ENCODE measurements at places on chromosomes 7 and 10.

- no peaks in the 10 kb centered on the region for H3K27me3 ChIP-seq
- H3K4me3 ChIP-seq = no peak overlapping the region
- no peak for DNase-seq
- H3K4me1 ChIP-seq = no peaks in the 10 kb centered on the region
Measured at GRCh38 chr7:111264111-111264868, 173.4 kb downstream of the LRRN3 start.

- no peak overlapping the region for H3K27ac ChIP-seq
- H3K36me3 ChIP-seq = no peaks in the 10 kb centered on the region
- DNase-seq = no peak
- H3K27me3 ChIP-seq = no peaks in the 10 kb centered on the region
- no peak overlapping the region for H3K4me3 ChIP-seq
- H3K4me1 ChIP-seq = peaks cover 15% of the 10 kb centered on the region
Measured at GRCh38 chr7:90817846-90818245, 221.7 kb downstream of the CDK14 start.

- H3K4me3 ChIP-seq = no peak overlapping the region
- no peak for DNase-seq
- H3K4me1 ChIP-seq = no peaks in the 10 kb centered on the region
- no peak overlapping the region for H3K27ac ChIP-seq
- no peaks in the 10 kb centered on the region for H3K36me3 ChIP-seq
- H3K27me3 ChIP-seq = no peaks in the 10 kb centered on the region
Measured at GRCh38 chr10:91287276-91287675, 66.8 kb downstream of the PCGF5 start.

- no peak overlapping the region for H3K27ac ChIP-seq
Measured at GRCh38 chr10:89248990-89249389, 2.6 kb downstream of the LIPA start.

DNA sequence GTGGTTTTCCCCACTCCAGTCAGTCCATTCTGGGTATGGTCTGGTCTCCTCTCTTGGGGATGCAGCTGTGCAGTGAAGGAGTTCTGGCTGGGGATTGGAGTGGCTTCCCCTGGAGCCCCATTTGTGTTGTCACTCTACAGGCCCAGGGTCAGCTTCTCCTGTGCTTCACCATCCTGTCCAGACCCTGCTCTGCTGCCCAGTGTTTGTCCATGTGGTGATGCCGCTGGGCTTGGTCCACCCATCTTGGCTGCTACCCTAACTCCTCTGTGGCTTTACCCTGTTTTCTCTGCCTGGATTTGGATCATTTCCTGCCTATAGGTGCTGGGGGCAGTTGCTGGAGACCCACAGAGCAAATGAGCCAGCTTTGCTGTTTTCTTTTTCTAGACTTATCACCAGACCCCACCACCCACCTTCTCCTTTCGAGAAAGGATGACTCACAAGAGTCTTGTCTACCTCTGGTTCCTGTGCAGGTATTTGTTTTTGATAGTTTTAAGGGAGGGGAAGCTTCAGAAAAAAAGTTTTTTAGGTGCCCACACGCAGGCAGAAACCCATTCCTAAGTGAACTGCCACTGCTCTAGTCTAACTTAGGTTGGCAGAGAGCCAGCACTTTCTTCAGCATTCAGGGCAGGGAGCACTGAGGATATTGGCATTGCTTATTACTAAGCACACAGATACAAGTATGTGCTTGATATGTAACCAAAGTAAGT is 8.5 kb downstream of the ZDHHC16 start:
- H3K27ac ChIP-seq = no peak overlapping the region
- DNase-seq = peak; percentile 59
- H3K27me3 ChIP-seq = no peaks in the 10 kb centered on the region
- peaks cover 22% of the 10 kb centered on the region for H3K36me3 ChIP-seq

DNA sequence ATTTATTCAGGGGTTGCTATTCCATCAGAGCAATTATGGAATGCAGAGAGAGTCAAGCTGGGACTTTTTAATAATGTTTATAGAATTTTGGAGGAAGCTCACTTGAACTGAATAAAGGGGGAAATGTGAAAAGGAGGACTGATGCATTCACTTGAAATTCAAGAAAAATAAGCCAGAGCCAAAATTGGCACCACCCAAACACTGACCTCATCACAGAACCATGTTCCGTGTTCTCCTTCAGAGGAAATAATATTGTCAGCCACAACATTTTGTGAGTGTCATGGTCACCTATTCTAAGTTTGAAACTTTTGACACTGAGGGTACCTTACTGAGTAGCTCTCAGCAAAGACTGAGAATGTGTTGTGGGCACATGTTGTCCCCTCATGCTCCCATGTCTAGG is 207.0 kb downstream of the ANK3 start:
- no peak overlapping the region for H3K4me3 ChIP-seq
- no peaks in the 10 kb centered on the region for H3K27me3 ChIP-seq
- no peak for DNase-seq
- H3K27ac ChIP-seq = no peak overlapping the region

DNA sequence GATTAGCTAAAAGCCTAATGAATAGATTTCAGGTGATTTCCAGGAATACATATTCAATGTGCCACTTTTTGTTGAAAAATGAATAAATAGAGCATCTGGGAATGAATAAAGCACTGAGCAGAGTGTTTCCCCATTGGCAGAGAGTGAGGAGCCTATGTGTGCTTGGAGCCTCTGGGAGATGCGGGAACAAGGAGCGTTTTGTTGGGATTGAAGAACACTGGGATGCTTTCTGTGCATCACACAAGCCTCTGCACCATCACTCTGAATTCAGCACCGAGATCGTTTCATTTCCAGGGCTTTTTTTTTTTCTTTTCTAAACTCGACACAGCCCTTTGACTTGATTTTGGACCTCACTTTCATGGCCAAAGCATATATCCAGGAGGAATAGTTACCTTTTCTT is 111.4 kb downstream of the BAMBI start:
- H3K27ac ChIP-seq = no peak overlapping the region
- no peaks in the 10 kb centered on the region for H3K4me1 ChIP-seq
- H3K36me3 ChIP-seq = no peaks in the 10 kb centered on the region
- DNase-seq = no peak

GRCh38 chr7:101943889-101944600 is 126.6 kb downstream of the CUX1 start:
- no peaks in the 10 kb centered on the region for H3K27me3 ChIP-seq
- DNase-seq = no peak
- H3K27ac ChIP-seq = no peak overlapping the region
- no peak overlapping the region for H3K4me3 ChIP-seq
- H3K4me1 ChIP-seq = peaks cover 33% of the 10 kb centered on the region

GRCh38 chr10:86304436-86304835 is 62.2 kb downstream of the GRID1 start:
- H3K27ac ChIP-seq = no peak overlapping the region
- no peaks in the 10 kb centered on the region for H3K4me1 ChIP-seq
- no peak for DNase-seq
- no peaks in the 10 kb centered on the region for H3K36me3 ChIP-seq

- no peak overlapping the region for H3K27ac ChIP-seq
- H3K4me3 ChIP-seq = no peak overlapping the region
- no peaks in the 10 kb centered on the region for H3K4me1 ChIP-seq
- no peaks in the 10 kb centered on the region for H3K36me3 ChIP-seq
Measured at GRCh38 chr7:122442929-122443328, 138.4 kb upstream of the FEZF1 start.

DNA sequence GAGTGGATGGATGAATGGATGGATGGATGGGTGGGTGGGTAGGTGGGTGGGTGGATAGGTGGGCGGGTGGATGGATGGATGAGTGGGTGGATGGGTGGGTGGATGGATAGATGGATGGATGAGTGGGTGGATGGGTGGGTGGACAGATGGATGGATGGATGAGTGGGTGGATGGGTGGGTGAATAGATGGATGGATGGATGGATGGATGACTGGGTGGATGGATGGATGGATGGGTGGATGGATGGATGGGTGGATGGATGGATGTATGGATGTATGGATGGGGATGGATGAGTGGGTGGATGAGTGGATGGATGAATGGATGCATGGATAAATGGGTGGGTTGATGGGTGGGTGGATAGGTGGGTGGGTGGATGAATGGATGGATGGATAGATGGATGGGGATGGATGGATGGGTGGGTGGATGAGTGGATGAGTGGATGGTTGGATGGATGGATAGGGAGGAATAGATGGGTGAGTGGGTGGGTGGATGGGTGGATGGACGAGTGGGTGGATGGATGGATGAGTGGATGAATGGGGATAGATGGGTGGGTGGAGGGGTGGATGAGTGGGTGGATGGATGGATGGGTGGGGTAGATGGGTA is 43.8 kb downstream of the MICALL2 start:
- H3K27me3 ChIP-seq = no peaks in the 10 kb centered on the region
- H3K27ac ChIP-seq = no peak overlapping the region
- DNase-seq = no peak
- H3K4me1 ChIP-seq = peaks cover 10% of the 10 kb centered on the region
- H3K36me3 ChIP-seq = no peaks in the 10 kb centered on the region

- H3K4me3 ChIP-seq = no peak overlapping the region
- H3K27ac ChIP-seq = no peak overlapping the region
- H3K4me1 ChIP-seq = no peaks in the 10 kb centered on the region
- no peaks in the 10 kb centered on the region for H3K36me3 ChIP-seq
- no peak for DNase-seq
Measured at GRCh38 chr7:135825406-135825805, 76.8 kb upstream of the FAM180A start.

- H3K36me3 ChIP-seq = no peaks in the 10 kb centered on the region
- no peak for DNase-seq
- no peaks in the 10 kb centered on the region for H3K27me3 ChIP-seq
- H3K4me3 ChIP-seq = no peak overlapping the region
- no peaks in the 10 kb centered on the region for H3K4me1 ChIP-seq
Measured at GRCh38 chr10:101380353-101381017, 26.5 kb downstream of the BTRC start.

DNA sequence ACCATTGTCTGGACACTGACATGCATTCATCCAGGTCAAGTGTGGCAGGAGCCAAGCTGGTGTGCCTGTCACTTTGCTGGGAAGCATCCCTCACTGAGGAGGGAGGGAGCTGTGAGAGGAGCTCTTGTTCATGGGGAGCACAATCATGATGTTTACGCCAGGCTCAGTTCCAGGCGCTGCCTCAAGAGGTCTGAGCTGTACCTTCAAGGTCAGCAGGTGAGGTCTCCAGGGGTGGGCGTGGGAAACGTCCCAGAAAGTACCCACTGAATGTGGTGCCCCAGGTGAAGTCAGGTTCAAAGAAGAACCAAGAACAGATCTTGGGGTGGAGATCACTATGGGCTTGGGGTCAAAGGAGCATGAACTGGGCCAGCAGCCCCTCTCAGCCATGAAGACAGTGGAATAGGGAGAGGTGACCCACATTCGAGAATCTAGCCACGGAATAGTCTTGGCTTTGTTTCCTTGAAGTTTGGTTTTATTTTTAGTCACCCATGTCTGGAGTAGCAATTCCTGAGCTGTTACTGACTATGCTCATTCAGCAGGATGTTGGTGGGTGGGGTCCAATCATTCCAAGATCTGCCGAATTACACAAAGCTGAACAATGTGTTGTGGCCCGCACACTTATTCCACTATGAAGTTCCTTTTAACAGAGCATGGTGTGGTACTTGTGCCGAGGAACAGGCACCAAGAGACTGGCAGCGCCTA is 29.3 kb downstream of the NPS start:
- H3K4me1 ChIP-seq = peaks cover 15% of the 10 kb centered on the region
- DNase-seq = no peak
- no peaks in the 10 kb centered on the region for H3K36me3 ChIP-seq
- H3K27ac ChIP-seq = no peak overlapping the region
- H3K4me3 ChIP-seq = no peak overlapping the region
- H3K27me3 ChIP-seq = no peaks in the 10 kb centered on the region

DNA sequence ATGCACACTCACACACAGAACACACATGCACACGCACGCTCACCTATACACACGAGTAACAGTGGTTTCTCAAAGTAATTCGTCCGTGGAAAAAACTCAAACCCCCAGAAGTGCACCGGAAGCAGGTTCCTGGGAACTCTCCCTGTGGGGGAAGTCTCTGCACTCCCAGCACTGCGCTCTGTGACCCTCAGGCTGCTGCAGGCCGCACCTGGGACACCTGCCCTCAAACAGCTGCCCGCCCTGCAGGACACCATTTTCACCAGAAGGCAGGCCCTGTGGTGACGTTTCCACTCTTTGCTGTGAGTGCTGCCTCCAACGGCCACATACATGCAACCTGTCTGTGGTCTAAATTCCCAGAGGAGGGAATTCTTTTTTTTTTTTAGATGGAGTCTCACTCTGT is 21.3 kb downstream of the YKT6 start:
- no peak overlapping the region for H3K27ac ChIP-seq
- peaks cover 24% of the 10 kb centered on the region for H3K4me1 ChIP-seq
- no peak overlapping the region for H3K4me3 ChIP-seq
- DNase-seq = peak; percentile 3
- no peaks in the 10 kb centered on the region for H3K27me3 ChIP-seq
- no peaks in the 10 kb centered on the region for H3K36me3 ChIP-seq

- H3K4me3 ChIP-seq = peak overlapping the region; percentile 30
- DNase-seq = peak; percentile 88
- H3K27ac ChIP-seq = peak overlapping the region; percentile 78
- H3K4me1 ChIP-seq = peaks cover 17% of the 10 kb centered on the region
Measured at GRCh38 chr7:99392659-99393354, 15.6 kb downstream of the PDAP1 start.

- no peak overlapping the region for H3K27ac ChIP-seq
- H3K27me3 ChIP-seq = no peaks in the 10 kb centered on the region
- no peak overlapping the region for H3K4me3 ChIP-seq
Measured at GRCh38 chr7:45185028-45185863, 27.7 kb downstream of the RAMP3 start.

DNA sequence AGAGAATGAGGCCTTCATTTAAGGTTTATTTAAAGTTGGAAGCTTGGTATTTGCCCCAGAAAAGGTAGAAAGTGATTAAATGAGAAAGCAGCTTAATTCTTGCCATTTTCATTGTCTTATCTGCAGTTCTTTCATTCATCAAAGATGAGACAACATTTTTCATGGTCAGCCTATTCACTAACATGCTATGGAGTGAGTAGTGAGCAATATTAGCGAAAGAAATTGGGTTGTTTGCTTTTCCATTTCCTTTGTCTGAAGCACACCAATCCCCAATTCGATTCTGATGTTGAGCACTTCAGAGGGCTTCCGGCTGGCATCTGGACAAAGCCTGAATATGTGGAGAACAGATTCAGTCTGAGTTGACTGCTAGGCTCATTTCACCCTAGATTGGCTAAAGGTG is 317.2 kb downstream of the BBS9 start:
- H3K27me3 ChIP-seq = no peaks in the 10 kb centered on the region
- no peak overlapping the region for H3K27ac ChIP-seq
- no peak for DNase-seq

GRCh38 chr7:128321044-128321422 is 22.7 kb downstream of the RBM28 start:
- no peaks in the 10 kb centered on the region for H3K27me3 ChIP-seq
- H3K36me3 ChIP-seq = peaks cover 40% of the 10 kb centered on the region
- no peak overlapping the region for H3K27ac ChIP-seq
- DNase-seq = no peak

Measured in body of pancreas (tissue), 4 donors.